ENCODE measurements at places on chromosomes 6 and 20.

- no peaks in the 10 kb centered on the region for H3K36me3 ChIP-seq
- H3K4me3 ChIP-seq, result no peak overlapping the region
- H3K27me3 ChIP-seq, result no peaks in the 10 kb centered on the region
- H3K4me1 ChIP-seq, result peaks cover 21% of the 10 kb centered on the region
- peak overlapping the region; percentile 72 for H3K27ac ChIP-seq
Observed at GRCh38 chr6:136502786-136503185, 47.4 kb downstream of the MAP7 start.

DNA sequence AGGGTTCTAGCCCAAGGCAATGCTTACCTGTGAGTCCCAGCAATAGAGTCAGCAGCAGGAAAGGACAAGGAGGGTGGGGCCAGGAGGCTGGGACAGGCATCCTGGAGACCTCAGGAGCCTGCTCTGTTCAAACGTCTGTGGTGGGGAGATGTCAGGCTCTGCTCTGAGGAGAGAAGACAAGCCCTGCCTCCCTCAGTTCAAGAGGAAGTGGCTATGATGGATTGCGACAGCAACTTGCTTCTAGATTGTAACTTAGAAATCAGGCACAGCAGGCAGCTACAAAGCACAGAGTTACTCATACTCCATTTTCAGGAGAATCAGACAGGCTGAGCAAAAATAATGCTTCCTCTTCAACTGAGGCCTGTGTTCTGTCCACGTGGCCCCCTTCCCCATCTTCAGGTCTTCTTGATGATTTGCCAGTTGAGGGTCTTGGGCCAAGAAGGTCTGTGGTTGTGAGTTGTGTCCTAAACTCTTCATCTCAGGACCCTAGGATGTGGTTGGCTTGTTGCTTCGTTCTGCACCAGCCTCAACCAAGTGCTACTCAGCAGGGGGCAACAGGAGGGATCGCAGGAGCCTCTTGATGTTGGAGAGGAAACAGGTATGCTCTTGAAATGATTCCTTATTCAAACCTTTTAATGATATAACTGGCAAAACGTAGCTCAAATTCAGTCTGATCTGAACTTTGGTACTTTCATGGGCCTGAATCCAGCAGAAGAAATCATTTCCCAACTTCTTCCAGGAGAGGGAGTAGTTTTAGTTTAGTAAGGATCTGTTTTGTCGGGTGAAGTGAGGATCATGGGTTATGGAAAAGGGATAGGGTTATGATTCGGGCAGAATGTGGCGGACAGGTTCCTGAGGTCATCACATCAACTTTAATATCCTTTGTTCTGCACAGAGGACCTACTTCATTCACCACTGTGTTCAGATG is 31.0 kb downstream of the SIRPB1 start:
- H3K36me3 ChIP-seq, result no peaks in the 10 kb centered on the region
- H3K27me3 ChIP-seq, result no peaks in the 10 kb centered on the region
- no peak overlapping the region for H3K4me3 ChIP-seq
- H3K27ac ChIP-seq, result no peak overlapping the region
- H3K4me1 ChIP-seq, result no peaks in the 10 kb centered on the region
- no peak for DNase-seq

GRCh38 chr20:2380601-2381000 is at the start of gene TGM6:
TSS of gene TGM6 (plus strand) at chr20:2380901. CDS start at chr20:2380969, 68 bp downstream.
- no peak for DNase-seq
- H3K27me3 ChIP-seq, result peaks cover 7% of the 10 kb centered on the region
- no peak within 1 kb of the TSS for H3K4me3 ChIP-seq
- H3K36me3 ChIP-seq, result no peaks in the 10 kb centered on the region
- no peak within 1 kb of the TSS for H3K27ac ChIP-seq

DNA sequence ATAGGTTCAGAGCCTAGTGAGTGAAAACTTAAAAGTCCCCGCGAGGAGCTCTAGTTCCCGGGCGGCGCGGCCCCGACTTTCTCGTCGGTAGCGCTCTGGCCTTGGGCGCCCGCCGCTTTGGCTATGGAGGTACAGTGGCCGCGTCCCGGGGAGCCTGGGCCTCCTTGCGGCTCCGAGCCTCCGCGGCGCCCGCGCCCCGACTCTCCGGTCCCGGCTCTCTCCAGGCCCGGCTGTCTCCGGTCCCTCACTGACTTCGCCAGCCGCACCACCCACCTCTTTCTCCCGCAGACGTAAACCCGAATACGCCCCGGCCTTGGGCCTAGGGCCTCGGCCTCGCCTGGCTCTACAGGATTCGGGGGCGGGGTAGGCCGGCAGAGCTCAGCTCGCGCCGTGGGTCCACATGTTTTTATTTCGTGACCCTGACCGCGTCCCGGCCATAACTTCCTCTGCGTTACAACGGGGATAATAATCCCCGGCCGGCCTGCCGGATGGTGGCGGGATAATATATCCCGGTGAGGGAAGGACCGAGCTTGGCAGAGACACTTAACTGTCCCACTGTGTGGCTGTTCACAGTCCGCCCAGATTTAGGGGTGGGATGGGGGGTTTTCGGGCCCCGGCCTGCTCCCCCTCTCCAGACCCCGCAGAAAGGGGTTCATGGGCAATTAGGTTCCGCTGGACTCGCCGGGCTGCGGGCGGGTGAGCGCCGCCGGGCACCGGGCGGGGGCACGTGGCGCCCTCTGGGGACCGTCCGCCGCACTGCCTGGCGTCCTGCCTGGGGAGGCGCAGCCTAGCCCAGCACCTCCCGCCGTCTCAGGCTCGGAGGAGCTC is 10.0 kb upstream of the TBX18 start:
- peak overlapping the region; percentile 85 for H3K4me3 ChIP-seq
- H3K27ac ChIP-seq, result no peak overlapping the region
- peak; percentile 81 for DNase-seq
- no peaks in the 10 kb centered on the region for H3K36me3 ChIP-seq

DNA sequence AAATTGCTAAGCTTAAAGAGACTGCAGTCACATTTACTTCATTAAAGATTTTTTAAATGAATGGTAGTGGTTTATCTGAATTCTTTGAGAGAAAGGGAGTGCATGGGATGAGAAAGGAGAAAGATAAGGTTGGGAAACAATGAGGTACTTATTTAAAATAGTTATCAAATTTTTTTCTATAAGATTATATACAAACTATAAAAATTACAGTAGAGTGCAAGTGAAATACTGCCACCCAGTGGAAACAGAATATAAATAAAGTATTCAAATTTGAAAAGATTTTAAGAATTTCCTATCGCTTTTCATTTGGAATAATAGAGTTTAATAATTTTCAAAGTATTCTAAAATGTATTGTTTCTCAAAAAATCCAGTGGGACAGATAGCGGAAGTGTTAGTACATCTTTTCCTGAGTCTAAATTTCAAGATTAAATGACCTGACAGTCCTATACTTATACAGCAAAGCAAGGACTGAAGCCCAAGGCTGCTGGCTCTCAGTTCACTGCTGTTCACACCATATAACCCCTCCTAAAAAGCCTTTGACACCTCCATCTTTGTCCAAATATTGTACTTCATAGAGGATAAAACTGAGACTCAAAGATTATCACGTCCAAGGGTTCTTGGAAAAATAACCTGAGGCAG is 31.1 kb downstream of the EPM2A start:
- H3K27ac ChIP-seq, result no peak overlapping the region
- no peak for DNase-seq
- peaks cover 2% of the 10 kb centered on the region for H3K27me3 ChIP-seq
- peaks cover 3% of the 10 kb centered on the region for H3K36me3 ChIP-seq
- H3K4me3 ChIP-seq, result no peak overlapping the region
- peaks cover 4% of the 10 kb centered on the region for H3K4me1 ChIP-seq

GRCh38 chr6:47767102-47767501 is 14.7 kb upstream of the OPN5 start:
- H3K4me1 ChIP-seq, result peaks cover 3% of the 10 kb centered on the region
- no peak overlapping the region for H3K4me3 ChIP-seq
- H3K27me3 ChIP-seq, result no peaks in the 10 kb centered on the region
- H3K36me3 ChIP-seq, result no peaks in the 10 kb centered on the region
- DNase-seq, result no peak
- no peak overlapping the region for H3K27ac ChIP-seq

DNA sequence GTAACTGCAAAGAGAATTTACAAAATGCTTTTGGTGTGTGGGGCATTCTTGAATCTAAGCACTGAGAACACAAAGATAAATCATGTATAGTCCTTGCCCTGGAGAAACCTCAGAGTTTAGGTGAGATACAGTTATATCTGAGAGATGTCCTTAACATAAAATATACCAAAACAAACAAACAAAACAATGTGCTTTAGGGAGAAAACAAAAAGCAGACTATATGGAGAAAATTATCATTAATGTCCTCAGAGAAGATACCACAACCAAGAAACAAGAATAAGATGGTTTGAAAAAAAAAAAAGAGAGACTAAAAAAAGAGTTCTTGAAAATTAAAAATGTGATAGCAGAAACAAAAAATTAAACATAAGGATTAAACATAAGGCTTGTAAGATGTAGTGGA is 8.0 kb downstream of the KIF13A start:
- H3K4me3 ChIP-seq, result no peak overlapping the region
- H3K27ac ChIP-seq, result peak overlapping the region; percentile 75
- H3K36me3 ChIP-seq, result peaks cover 38% of the 10 kb centered on the region
- DNase-seq, result no peak
